Activated naive CD8-positive, alpha-beta T cell treated with anti-CD3 and anti-CD28 coated beads, Interleukin-2, amount 50 U/mL, for 24 hours (primary cell): ENCODE measurements at places on chromosomes 3 and 15.

- no peaks in the 10 kb centered on the region for H3K27me3 ChIP-seq
- no peak for DNase-seq
- no peaks in the 10 kb centered on the region for H3K4me1 ChIP-seq
- no peak overlapping the region for H3K4me3 ChIP-seq
Measured at GRCh38 chr15:76439542-76439941, 103.0 kb downstream of the ISL2 start.

GRCh38 chr3:89411201-89411600, 303.8 kb downstream of the EPHA3 start:
- no peaks in the 10 kb centered on the region for H3K36me3 ChIP-seq
- H3K27me3 ChIP-seq, result no peaks in the 10 kb centered on the region
- no peak for DNase-seq
- no peak overlapping the region for H3K27ac ChIP-seq
- no peak overlapping the region for H3K4me3 ChIP-seq

- H3K4me3 ChIP-seq, result no peak overlapping the region
- peaks cover 20% of the 10 kb centered on the region for H3K4me1 ChIP-seq
- peaks cover 20% of the 10 kb centered on the region for H3K27me3 ChIP-seq
Measured at GRCh38 chr3:45896956-45897355, 10.6 kb downstream of the CCR9 start.

DNA sequence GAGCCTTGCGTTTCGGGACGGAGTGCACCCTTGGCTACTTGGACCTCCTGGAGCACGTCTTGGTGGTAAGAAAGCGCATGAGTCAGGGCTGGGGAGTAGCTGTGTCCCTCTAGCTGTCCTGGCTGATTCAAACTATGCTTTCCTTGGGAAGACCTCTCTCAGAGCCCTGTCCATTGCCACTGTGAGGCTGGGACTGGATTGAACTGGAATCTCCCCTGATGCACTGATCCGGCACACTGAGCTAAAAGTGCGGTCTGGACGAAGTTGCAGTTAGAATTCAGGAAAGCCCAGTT, 232.6 kb upstream of the TPM1 start:
- no peaks in the 10 kb centered on the region for H3K27me3 ChIP-seq
- H3K4me1 ChIP-seq, result no peaks in the 10 kb centered on the region
- H3K36me3 ChIP-seq, result no peaks in the 10 kb centered on the region
- no peak for DNase-seq
- H3K4me3 ChIP-seq, result no peak overlapping the region

- H3K27me3 ChIP-seq, result peaks cover 4% of the 10 kb centered on the region
- H3K36me3 ChIP-seq, result peaks cover 4% of the 10 kb centered on the region
- H3K4me1 ChIP-seq, result peaks cover 8% of the 10 kb centered on the region
- H3K4me3 ChIP-seq, result no peak overlapping the region
- H3K27ac ChIP-seq, result no peak overlapping the region
- no peak for DNase-seq
Measured at GRCh38 chr15:66751579-66751978, 49.5 kb downstream of the SMAD6 start.

GRCh38 chr3:194285024-194285849, 65.9 kb downstream of the CPN2 start:
- H3K4me1 ChIP-seq, result no peaks in the 10 kb centered on the region
- H3K27ac ChIP-seq, result no peak overlapping the region
- H3K36me3 ChIP-seq, result no peaks in the 10 kb centered on the region
- peaks cover 6% of the 10 kb centered on the region for H3K27me3 ChIP-seq

DNA sequence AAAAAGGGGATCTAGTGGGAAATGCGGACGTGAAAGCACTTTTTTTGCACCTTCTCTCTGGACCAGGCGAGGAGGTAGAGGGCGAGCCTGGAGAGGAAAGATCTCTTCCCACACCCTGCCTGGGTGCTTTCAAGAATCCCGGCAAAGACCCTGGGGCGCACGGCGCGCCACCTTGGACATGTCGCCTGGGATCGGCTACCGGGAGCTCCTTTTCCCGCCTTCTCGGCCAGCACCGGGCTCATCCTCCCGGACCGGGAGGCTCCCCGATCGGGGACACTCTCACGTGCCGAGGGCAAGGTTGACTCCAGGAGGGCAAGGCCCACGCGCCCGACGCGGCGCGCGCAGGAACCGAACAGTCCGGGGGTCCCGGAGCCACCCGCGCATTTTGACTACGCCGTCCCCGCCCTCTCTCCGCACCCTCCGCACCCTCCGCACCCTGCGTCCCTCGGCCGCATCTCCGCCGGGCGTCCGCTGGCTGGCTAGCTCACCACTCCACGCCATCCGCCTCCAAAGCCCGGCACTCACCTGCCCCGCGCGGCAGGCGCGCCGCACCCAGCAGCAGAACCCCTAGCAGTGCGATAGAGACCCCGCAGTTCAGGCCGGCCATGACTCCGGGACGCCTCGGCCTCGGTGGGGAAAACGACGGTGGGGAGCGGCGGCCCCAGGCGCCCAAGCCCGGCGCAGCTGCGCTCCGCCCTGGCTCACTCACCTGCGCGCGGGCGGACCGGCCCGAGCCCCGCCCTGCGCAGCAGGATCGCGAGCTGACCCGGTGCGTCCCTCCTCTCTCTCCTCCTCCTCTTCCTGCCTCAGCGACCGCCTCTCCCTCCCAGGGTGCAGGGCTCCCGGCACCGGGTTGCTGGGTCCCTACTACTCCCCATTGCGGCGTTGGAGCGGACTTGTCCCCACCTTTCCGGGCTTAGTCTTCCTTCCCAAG, at the start of gene CDCP1:
Gene CDCP1, minus strand, starts transcription at position 698 of the 934 bp plus-strand sequence. Its CDS starts 91 bp downstream, at position 607.
- H3K27me3 ChIP-seq, result peaks cover 65% of the 10 kb centered on the region
- DNase-seq, result no peak
- H3K36me3 ChIP-seq, result peaks cover 3% of the 10 kb centered on the region
- peak within 1 kb of the TSS; percentile 70 for H3K4me3 ChIP-seq
- no peak within 1 kb of the TSS for H3K27ac ChIP-seq

DNA sequence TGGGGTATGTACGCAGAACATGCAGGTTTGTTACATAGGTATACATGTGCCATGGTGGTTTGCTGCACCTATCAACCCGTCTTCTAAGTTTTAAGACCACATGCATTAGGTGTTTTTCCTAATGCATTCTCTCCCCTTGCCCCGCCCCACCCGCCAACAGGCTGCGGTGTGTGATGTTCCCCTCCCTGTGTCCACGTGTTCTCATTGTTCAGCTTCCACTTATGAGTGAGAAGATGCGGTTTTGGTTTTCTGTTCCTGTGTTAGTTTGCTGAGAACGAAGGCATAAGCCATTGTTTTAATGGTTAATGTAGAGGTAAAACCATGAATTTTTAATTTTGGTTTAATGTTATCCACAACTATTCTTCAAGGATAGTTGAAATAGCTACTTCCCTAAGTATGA, 346.8 kb upstream of the EPHA6 start:
- H3K4me3 ChIP-seq, result no peak overlapping the region
- H3K36me3 ChIP-seq, result no peaks in the 10 kb centered on the region
- H3K4me1 ChIP-seq, result no peaks in the 10 kb centered on the region
- DNase-seq, result no peak

- no peaks in the 10 kb centered on the region for H3K4me1 ChIP-seq
- H3K27ac ChIP-seq, result no peak overlapping the region
- no peak for DNase-seq
Measured at GRCh38 chr3:156181509-156181908, 61.1 kb downstream of the KCNAB1 start.

GRCh38 chr15:92645731-92646130, 9.8 kb downstream of the FAM174B start:
- no peak for DNase-seq
- H3K4me1 ChIP-seq, result no peaks in the 10 kb centered on the region
- H3K36me3 ChIP-seq, result no peaks in the 10 kb centered on the region
- H3K4me3 ChIP-seq, result no peak overlapping the region
- peaks cover 4% of the 10 kb centered on the region for H3K27me3 ChIP-seq

DNA sequence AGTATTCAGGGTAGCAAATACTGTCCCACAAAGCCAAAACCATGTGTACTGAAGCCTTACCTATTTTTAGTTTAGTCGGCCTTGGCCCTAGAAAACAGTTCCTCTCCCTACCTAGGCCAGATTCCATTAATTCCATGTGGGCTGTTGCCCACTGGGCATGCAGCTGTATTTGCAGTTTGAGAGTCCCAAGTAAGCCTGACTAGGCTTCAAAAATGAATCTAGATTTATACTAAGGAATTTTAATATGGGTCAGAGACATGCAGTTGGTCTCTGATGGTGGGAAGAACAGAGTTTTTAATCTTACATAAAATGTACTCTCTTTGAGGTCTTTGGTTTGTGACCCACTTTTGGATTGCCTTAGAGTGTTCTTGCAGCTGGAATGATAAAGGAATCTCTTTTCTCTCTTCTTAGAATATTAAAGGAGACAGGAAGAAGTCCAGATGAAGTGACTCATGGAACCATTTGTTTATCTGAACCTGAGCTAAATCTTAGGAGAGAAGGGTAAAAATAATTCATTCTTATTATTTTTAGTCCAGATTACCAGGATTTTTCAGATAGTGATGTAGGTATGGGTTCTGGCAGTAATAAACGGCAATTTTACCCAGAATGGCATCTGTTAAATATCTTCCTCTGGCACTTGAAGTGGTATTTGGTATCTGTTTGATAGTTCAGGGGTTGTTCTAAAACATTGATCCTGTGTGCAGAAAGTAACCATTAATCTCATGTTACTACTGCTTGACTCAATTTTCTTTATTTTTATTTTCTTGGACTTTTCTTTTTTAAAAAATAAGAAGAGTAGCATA, 33.8 kb downstream of the GLCE start:
- H3K27ac ChIP-seq, result no peak overlapping the region
- H3K36me3 ChIP-seq, result peaks cover 14% of the 10 kb centered on the region
- no peaks in the 10 kb centered on the region for H3K27me3 ChIP-seq
- no peak overlapping the region for H3K4me3 ChIP-seq

DNA sequence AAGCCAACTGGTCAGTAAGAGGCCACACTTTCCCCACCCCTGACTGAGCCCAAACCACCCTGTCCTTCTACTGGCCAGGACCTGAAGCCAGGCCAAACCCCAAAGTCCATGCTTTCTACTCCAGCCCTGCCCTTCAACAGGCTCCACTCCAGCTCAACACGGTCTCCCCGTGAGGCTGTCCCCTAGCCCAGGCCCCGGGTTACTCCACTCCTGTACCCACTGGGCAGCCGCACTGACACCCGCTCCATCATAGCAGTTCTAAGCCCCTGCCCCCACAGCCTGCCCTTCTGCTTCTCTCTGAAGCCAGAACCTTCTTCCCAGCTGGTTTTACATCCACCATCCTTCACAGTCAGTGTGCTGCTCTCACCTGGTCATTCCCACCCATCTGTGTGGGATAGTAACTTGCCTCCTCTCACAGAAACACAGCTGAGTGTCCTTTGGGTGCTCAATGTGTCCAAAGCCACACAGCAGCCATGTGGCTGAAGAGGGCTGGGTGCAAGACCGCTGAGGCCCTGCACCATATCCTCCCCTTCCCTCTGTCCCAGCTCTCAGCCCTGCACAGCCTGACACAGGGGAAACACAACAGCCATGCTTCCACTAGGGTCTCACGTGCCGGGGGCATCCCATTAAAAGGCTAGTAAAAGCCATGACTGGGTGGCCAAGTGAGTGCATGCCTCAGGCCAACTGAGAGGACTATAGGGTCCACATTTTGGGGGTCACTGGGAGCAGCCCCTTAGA, 38.1 kb downstream of the TLE3 start:
- no peak overlapping the region for H3K4me3 ChIP-seq
- peaks cover 32% of the 10 kb centered on the region for H3K36me3 ChIP-seq
- H3K4me1 ChIP-seq, result no peaks in the 10 kb centered on the region
- peak overlapping the region; percentile 15 for H3K27ac ChIP-seq
- H3K27me3 ChIP-seq, result no peaks in the 10 kb centered on the region
- no peak for DNase-seq

DNA sequence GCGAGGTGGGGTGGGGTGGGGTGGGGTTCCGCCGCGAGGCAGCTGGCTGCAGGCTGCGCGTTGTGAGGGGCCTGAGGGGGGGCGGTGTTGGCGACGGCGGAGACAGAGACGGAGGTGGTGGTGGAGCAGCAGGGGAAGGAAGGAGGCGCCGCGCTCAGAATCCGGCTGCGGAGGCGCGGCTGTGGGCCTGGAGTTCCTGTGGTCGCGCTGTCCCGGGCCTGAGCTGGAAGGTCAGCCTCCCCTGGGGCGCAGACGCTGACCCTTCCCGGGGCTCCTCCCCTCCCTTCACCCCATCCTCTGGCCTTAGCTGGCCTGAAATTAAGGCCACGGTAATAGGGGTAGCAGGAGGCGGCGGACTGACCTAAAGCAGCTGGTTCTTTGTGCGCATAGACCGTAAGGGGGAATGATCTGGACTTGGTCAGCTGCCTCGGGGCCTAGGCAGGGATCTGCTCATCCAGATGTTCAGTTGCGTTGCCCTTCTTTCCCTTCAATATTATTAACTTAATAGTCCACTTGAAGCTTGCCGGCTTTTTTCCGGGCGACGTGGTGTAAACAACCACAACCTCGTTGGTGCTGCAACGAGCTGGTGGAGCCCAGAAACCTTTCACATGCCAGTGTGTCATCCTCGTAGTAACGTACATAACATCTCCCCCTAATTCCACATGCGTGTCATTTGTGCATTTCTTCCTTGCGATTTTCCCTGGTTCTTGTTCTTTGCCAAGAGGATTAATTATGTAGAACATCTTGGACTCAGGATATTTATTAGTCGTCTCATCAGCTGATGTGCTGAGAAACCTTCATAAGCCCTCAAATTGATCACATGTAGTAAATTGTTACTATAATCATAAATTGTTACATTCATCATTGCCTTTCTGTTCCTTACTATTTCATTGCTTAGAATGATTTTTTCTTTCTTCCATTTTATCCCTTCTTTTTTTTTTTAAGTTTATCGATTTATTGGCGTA, 626 bp downstream of the SEC62 start:
- no peaks in the 10 kb centered on the region for H3K27me3 ChIP-seq
- H3K4me1 ChIP-seq, result peaks cover 67% of the 10 kb centered on the region
- DNase-seq, result peak; percentile 40
- peak overlapping the region; percentile 83 for H3K27ac ChIP-seq
- H3K36me3 ChIP-seq, result peaks cover 9% of the 10 kb centered on the region

GRCh38 chr15:97598353-97598798, 362.1 kb upstream of the ARRDC4 start:
- H3K36me3 ChIP-seq, result no peaks in the 10 kb centered on the region
- H3K27me3 ChIP-seq, result no peaks in the 10 kb centered on the region
- no peak overlapping the region for H3K27ac ChIP-seq
- no peaks in the 10 kb centered on the region for H3K4me1 ChIP-seq
- H3K4me3 ChIP-seq, result no peak overlapping the region

GRCh38 chr3:70766301-70766700, 453.9 kb upstream of the MDFIC2 start:
- no peak overlapping the region for H3K27ac ChIP-seq
- H3K4me3 ChIP-seq, result no peak overlapping the region
- peaks cover 37% of the 10 kb centered on the region for H3K27me3 ChIP-seq
- H3K4me1 ChIP-seq, result peaks cover 5% of the 10 kb centered on the region
- no peaks in the 10 kb centered on the region for H3K36me3 ChIP-seq

- H3K27me3 ChIP-seq, result no peaks in the 10 kb centered on the region
- DNase-seq, result peak; percentile 70
- peak overlapping the region; percentile 87 for H3K27ac ChIP-seq
- H3K4me3 ChIP-seq, result peak overlapping the region; percentile 73
- peaks cover 71% of the 10 kb centered on the region for H3K4me1 ChIP-seq
- peaks cover 24% of the 10 kb centered on the region for H3K36me3 ChIP-seq
Measured at GRCh38 chr3:177197727-177198460, 612 bp upstream of the TBL1XR1 start.
